Neural progenitor cell (in vitro differentiated cells): ENCODE measurements at places on chromosomes 4 and X. TPM values are rescaled to one million over a fixed set of nuclear protein-coding genes. Genes with fewer than 3 reads are reported as not detected.

Gene DCX
- 4.7 and 4.8 TPM in 2 replicates for total RNA-seq

Gene OTUD6A
- not detected in 2 replicates for total RNA-seq

DNA sequence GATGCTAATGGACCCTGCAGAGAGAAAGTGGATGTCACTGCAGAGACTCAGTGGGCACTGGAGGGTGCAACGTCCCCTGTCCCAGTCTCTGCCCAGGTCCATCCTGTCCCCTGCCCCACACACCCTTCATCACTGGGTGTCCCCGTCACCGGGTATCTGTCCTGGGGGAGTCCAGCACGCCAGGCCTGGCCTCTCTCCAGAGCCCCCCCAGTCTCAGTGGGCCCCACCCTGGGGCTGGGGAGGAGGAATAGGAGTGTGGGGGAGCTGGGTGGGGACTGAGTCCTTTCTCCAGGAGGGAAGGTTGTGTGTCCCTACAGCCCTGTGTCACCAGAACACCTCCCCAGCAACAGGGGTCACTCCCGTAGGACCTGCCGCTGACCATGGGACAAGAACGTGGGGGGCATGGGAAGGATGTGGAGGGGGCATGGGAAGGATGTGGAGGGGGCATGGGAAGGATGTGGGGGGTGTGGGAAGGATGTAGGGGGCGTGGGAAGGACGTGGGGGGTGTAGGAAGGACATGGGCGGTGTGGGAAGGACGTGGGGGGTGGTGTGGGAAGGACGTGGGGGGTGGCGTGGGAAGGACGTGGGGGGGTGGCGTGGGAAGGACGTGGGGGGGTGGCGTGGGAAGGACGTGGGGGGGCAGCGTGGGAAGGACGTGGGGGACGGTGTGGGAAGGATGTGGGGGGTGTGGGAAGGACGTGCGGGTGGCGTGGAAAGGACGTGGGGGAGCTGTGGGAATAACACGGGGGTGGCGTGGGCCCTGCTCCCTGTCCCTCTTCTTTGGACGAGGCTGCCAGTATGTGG, 21.0 kb upstream of the SPON2 start:
- no peak for DNase-seq
- no peak overlapping the region for H3K4me3 ChIP-seq
- no peaks in the 10 kb centered on the region for H3K4me1 ChIP-seq
- no peaks in the 10 kb centered on the region for H3K27me3 ChIP-seq
- no peak overlapping the region for H3K27ac ChIP-seq

GRCh38 chr4:122836941-122837340, 10.3 kb downstream of the FGF2 start:
- peaks cover 12% of the 10 kb centered on the region for H3K36me3 ChIP-seq
- no peak for DNase-seq
- peaks cover 32% of the 10 kb centered on the region for H3K4me1 ChIP-seq
- H3K4me3 ChIP-seq: no peak overlapping the region
- no peaks in the 10 kb centered on the region for H3K27me3 ChIP-seq

DNA sequence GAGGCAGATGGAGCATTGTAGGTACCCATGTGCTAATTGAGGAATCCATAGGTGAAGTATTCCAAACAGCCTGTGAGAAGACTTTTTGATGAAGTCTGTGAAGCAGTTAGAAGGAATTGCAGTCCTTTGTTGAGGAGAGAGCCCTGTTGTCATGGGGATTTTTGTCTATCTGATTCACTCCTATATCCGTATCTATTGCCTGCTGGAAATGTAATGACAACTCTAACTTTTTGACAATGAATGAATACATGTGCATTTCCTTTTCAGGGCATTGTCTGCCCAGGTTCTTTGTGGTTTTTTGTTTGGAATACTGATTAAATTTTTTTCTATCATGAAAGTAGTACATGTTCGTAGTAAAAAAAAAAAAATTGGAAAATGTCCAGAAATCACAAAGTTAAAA, 31.1 kb downstream of the STK32B start:
- no peaks in the 10 kb centered on the region for H3K27me3 ChIP-seq
- H3K27ac ChIP-seq: no peak overlapping the region
- H3K36me3 ChIP-seq: no peaks in the 10 kb centered on the region

DNA sequence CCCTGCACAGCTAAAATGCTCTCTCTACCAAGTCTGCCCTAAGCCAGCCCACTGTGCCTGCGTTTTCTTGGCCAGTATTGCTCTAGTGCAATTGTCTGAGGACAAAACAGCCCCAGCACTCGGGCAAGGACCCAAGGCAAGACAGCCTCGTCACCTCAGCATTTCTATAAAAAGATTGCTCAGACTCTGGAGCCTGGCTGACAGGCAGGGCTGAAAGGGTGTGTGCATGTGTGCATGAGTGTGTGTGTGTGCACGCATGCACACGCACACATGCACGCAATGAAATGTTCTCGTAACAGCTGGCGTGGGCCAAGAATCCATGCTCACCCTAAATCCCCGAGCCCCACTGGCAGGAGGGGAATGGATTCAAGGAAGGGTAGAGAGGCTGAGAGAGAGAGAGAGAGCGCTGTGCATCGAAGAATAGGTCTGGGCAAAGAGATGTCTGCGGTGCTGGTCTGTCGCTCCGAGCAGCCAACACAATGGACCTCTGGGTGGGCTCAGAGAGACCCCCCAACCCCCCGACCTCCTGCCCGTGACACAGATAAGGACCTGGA, 579.2 kb downstream of the BCOR start:
- DNase-seq: no peak
- H3K27ac ChIP-seq: peak overlapping the region; percentile 8
- H3K27me3 ChIP-seq: no peaks in the 10 kb centered on the region
- no peak overlapping the region for H3K4me3 ChIP-seq

Gene VCX3A
- total RNA-seq: 1.0 TPM in 1 of 2 replicates, not detected in the other

DNA sequence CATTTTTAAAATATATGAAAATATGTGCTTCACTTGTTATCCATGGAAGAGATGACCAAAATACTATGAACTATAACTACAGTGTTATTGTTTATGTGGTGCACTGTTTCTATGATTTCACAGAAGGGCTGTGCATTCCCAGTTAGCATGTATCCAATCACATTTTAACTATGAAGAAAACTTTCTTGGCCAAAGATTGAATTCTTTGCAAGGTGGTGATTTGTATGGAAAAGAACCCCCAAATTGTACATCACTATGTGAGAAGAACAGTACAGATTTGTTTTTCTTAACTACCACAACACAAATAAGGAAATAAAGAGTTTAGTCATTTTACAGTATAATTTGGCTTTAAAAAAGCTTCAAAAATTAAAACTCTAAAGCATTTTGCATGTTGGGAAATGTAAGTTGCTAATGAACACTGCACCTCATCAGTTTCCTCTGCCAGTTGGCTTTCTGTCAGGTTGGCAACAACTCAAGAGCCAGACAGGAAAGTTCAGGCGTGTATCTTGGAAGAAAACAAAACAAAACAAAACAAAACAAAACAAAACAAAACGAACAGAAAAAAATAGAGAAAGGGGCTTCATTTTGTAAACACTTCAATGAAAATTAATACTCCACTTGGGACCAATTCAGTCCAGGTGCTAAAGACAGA, 237.0 kb downstream of the SCFD2 start:
- no peaks in the 10 kb centered on the region for H3K4me1 ChIP-seq
- H3K4me3 ChIP-seq: no peak overlapping the region
- no peak for DNase-seq
- H3K27ac ChIP-seq: no peak overlapping the region

GRCh38 chr4:825971-826330, at the start of gene CPLX1:
Gene CPLX1, minus strand, starts transcription at chr4:826129. Its CDS starts 1,607 bp downstream, at chr4:824522.
- peak; percentile 65 for DNase-seq
- H3K4me1 ChIP-seq: peaks cover 7% of the 10 kb centered on the region
- peak within 1 kb of the TSS; percentile 42 for H3K4me3 ChIP-seq
- H3K27ac ChIP-seq: no peak within 1 kb of the TSS

GRCh38 chr4:110733901-110734300, 111.0 kb upstream of the PITX2 start:
- H3K27ac ChIP-seq: no peak overlapping the region
- H3K27me3 ChIP-seq: no peaks in the 10 kb centered on the region
- H3K4me1 ChIP-seq: no peaks in the 10 kb centered on the region
- H3K4me3 ChIP-seq: no peak overlapping the region
- H3K36me3 ChIP-seq: no peaks in the 10 kb centered on the region

DNA sequence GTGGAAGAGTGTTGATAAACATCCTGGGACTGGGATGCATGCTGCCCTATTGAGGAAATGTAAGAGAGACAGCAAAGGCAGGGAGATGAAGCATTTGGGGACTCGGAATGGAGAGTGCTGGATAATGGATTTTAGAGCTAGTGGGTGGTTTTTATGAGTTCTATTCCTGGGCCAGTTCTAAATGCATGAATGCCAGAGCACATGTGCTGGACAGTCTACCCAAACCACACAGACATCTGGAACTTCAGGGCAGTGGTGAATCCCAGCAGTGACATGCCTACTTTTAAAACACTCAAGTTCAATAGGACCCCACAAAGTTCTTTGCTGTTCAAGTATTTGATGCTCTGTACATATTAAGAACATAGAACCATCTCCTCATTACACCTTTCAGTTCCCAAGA, 133.9 kb downstream of the CBR4 start:
- no peak for DNase-seq
- no peaks in the 10 kb centered on the region for H3K36me3 ChIP-seq
- H3K27me3 ChIP-seq: peaks cover 5% of the 10 kb centered on the region
- H3K4me3 ChIP-seq: no peak overlapping the region
- H3K27ac ChIP-seq: no peak overlapping the region

DNA sequence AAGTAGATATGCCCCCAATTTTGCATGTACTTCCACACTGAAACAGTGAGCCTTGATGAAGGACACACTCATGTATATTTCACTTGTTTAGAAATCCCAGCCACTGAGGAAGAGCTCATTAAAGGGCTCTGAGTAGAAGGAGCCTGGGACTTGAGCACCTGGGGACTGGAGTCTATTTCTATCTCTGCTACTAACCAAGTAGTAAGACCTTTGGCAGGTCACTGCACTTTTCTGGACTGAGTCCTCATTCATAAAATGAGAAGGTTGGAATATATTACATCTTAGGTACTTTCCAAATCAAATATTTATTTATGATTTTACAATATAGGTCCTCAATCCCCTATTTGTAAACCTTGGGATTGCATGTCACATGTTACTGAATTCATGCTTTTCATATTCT, 78.2 kb upstream of the C4orf54 start:
- DNase-seq: no peak
- no peaks in the 10 kb centered on the region for H3K36me3 ChIP-seq
- H3K27me3 ChIP-seq: no peaks in the 10 kb centered on the region
- H3K4me1 ChIP-seq: no peaks in the 10 kb centered on the region
- no peak overlapping the region for H3K4me3 ChIP-seq
- no peak overlapping the region for H3K27ac ChIP-seq

Gene VMA21
- total RNA-seq: 111 and 161 TPM in 2 replicates

GRCh38 chrX:124217304-124218251, 114.9 kb upstream of the TEX13D start:
- H3K27ac ChIP-seq: peak overlapping the region; percentile 88
- no peaks in the 10 kb centered on the region for H3K27me3 ChIP-seq

DNA sequence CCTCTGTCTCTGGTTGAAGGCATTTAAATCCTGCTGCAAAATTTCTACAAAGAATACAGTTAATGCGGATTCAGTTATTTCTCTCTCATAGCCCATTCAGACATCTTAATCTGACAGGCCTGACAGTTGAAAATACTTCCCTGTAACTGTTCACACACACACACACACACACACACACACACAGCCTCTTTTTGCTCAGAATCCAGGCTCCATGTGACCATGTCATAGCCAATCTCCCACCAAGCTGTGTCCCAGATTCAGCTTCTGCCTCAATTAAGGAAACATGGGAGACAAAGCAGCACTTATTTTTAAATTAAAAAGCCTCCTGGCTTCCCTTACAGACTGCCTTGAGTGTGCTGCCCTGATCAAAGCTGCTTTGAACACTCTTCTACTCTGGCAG, 49.3 kb upstream of the EFHC2 start:
- H3K27me3 ChIP-seq: no peaks in the 10 kb centered on the region
- H3K27ac ChIP-seq: no peak overlapping the region
- no peak for DNase-seq
- no peaks in the 10 kb centered on the region for H3K36me3 ChIP-seq
- H3K4me1 ChIP-seq: no peaks in the 10 kb centered on the region

DNA sequence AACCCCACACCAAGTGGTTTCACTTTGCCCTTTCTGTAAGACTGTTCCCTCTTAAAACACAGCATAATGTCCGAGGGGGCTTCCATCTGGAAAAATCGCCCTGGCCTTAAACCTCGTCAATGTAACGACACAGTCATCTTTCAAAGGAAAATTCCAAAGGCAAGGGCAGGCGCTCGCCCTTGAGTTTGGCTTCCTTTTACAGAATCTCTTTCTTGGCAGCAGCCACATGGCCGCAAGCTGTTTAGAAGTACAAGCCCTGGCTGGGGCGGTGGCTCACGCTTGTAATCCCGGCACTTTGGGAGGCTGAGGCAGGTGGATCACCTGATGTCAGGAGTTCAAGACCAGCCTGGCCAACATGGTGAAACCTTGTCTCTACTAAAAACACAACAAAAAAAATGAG, 27.1 kb upstream of the GRPEL1 start:
- H3K27ac ChIP-seq: no peak overlapping the region
- peaks cover 88% of the 10 kb centered on the region for H3K27me3 ChIP-seq

GRCh38 chrX:131219271-131219670, 69.8 kb downstream of the IGSF1 start:
- H3K27ac ChIP-seq: no peak overlapping the region
- no peak overlapping the region for H3K4me3 ChIP-seq
- peaks cover under 1% of the 10 kb centered on the region for H3K4me1 ChIP-seq
- no peaks in the 10 kb centered on the region for H3K27me3 ChIP-seq
- H3K36me3 ChIP-seq: no peaks in the 10 kb centered on the region

GRCh38 chrX:117973110-117973807, 143.4 kb downstream of the KLHL13 start:
- H3K4me1 ChIP-seq: peaks cover 11% of the 10 kb centered on the region
- no peaks in the 10 kb centered on the region for H3K27me3 ChIP-seq
- no peaks in the 10 kb centered on the region for H3K36me3 ChIP-seq

DNA sequence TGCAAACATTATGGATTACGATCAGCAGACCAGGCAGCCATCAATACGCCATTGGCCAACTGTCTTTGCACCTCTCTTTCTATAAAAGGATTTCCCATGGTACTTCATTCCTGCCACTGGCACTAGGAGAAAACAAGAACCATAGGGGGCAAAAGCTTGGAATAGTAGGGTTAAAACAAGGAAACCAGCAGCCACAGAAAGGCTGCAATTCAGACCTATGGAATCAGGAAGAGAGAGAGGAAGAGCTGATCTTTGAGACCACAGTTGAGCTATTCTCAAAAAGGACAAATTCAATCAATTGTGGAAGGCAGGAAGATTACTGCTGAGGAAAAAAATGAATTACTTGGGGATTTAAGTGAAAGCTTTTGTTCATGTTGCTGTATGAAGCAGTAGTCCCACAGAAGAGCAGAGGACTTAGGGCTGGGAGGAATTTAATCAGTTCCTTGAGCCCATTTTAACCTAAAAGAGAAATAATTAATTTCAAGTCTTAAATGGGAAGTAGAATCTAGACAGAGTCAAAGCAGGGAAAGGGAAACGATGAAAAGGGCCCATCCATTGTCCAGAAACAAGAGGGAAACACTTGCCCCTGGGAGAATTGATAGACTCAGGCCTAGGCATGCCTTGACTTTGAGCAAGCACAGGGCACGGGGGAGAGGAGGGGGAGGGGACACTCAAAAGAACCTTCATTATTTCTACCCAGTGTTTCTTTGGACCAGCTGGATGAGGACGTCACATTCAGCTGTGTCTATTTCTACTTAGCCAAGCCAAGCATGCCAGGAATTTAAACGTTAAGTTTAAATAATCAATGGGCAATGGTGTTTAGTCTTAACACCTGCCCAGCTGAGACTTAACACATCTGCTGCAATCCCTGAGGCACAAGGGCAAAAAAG, 50.7 kb downstream of the SCD5 start:
- no peaks in the 10 kb centered on the region for H3K36me3 ChIP-seq
- peaks cover 35% of the 10 kb centered on the region for H3K4me1 ChIP-seq
- no peaks in the 10 kb centered on the region for H3K27me3 ChIP-seq
